ENCODE measurements at places on chromosomes 2 and 18.

DNA sequence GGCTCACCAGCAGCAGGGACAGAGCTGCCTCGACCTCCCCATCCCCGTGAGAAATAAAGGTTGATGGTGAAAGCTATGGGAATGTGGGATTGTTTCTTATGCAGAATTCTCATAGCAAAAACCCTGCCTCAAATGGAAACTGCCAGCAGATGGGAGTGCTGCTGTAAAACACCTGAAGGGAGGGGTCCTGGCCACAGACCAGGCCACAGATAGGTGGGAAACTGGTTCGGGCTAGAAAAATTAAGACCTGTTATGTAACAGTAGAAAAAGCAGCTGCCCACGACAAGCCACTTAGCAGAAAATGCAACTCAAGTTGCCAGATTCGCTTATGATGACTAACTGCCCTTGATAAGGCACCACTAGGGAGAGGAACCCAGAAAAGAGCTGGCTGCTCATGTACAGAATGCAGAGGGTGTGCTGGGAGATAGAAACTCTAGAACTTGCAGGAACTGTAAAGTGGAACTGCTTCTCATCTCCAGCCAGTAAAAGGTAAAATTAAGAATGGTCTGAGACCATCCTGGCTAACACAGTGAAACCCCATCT lies 114.5 kb upstream of the SALL3 start:
- no peak for DNase-seq

DNA sequence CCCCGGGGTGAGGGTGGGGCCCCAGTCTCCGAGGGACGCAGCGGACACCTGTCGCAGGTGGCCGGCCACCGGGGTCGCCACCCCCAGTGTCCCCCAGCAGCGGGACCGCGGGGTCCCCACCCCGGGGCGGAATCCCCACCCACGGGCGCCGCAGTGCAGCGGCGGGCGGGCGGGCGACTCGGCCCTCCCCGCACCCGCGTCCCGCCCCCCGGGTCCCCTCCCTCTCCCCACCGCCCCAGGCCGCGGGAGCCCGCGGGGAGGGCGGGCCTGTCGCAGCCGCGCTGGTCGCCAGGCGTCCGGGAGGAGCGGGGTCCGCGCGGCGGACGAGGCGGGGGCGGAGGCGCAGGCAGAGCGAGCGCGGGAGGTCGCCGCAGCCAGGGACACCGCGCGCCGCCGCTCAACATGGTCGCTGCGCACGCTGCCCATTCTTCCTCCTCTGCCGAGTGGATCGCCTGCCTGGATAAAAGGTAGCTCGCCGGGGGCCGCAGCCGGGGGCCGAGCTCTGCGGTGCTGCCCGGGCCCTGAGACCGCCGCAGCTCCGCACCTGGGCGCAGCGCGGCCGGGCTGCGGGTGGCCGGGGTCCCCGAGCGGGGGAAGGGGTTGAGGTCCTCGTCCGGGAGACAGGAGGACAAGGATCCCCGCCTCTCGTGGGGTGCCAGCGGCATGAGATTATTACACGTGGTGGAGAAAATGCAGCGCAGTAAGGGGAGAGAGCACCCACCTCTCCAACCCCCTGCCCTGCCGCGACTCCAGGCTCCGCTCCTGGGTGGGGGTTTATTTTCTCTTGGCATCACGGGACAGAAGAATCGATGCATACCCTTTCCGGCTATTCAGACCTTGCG lies at the start of gene RAPGEF4:
Gene RAPGEF4 (plus strand): TSS at position 264 of the 842 bp plus-strand sequence. CDS start 139 bp downstream, at position 403.
- no peak for DNase-seq

- peak; percentile 40 for DNase-seq
Observed at GRCh38 chr2:234335661-234336228, 161.1 kb downstream of the ARL4C start.

DNA sequence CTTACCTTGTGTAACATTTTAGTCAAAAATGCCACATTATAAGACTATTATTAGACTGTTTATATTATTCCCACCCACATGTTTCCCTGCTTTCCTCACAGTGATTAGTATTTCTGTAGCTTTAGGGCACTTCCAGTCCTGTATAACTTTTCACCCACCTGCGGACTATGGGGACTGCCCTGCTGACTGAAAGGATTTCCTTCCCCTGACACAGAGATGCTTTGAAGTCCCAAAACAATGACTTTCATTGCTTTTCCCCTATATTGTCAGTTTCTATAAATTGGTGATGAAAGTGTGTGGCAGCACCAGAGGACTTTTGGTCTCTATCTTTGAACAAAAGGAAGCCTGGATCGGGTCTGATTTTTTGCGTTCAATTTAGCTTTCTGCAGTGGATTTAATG lies 59.0 kb upstream of the OTX1 start:
- no peak for DNase-seq

DNA sequence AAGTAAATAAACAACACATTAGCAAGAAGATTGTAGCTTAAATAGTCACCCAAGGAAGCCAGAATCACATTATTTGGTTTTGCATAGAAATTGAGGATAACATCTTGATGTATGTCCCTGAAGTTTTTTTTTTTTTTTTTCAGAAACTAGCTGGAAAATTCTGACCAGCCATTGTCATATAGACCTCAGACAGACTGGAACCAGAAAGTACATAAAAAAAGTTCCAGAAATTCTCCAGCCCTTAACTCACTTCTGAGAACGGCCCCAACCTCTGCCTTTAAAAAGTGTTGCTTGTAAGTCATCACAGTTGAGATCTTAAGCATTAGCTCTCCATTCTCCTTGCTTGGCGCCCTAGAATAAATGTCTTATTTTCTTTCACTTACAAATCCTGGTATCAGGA lies 350.5 kb downstream of the CCDC85A start:
- DNase-seq, result peak; percentile 32

- DNase-seq, result no peak
Observed at GRCh38 chr2:116145031-116145430, 1669.5 kb upstream of the DDX18 start.

DNA sequence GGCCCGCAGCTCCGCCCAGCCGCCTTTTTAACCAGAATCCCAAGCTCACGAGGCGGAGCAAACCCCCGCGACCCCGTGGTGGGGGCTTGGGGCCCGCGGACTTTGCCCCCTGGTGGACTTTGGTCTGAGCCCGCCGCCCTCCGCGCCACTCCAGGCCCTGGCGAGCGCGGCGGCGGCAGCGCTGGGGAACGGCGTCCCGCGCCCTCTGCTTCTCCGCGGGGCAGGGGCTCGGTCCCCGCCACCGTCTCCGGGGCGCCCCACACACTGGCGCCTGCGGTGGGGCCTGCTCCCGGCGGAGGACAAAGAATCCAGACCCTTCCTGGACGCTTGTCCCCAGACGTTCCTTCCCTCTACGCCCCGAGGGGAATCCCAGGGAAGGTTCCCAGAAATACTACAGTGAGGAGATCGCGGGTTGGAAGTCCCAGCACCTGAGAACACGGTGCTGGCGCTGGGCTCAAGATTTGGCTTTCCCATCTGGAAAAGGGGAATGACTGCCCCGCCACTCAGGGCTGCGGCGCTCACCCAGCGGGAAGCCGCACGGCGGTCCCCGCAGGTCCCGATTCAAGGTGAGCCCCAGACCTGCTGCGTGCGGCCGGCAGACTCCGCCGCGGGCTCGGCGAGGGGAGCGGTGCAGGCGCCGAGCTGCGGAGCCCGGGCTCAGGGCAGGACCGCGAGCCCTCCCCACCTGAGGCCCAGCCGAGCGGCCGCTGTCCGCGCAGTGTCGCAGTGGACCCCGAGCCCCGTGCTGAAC lies at the start of gene HAAO:
Gene HAAO (minus strand): TSS at position 1 of the 751 bp plus-strand sequence. CDS start 47 bp downstream, outside the sequence.
- no peak for DNase-seq

- DNase-seq, result peak; percentile 91
Observed at GRCh38 chr2:33069894-33070651, 123.3 kb downstream of the LTBP1 start.

DNA sequence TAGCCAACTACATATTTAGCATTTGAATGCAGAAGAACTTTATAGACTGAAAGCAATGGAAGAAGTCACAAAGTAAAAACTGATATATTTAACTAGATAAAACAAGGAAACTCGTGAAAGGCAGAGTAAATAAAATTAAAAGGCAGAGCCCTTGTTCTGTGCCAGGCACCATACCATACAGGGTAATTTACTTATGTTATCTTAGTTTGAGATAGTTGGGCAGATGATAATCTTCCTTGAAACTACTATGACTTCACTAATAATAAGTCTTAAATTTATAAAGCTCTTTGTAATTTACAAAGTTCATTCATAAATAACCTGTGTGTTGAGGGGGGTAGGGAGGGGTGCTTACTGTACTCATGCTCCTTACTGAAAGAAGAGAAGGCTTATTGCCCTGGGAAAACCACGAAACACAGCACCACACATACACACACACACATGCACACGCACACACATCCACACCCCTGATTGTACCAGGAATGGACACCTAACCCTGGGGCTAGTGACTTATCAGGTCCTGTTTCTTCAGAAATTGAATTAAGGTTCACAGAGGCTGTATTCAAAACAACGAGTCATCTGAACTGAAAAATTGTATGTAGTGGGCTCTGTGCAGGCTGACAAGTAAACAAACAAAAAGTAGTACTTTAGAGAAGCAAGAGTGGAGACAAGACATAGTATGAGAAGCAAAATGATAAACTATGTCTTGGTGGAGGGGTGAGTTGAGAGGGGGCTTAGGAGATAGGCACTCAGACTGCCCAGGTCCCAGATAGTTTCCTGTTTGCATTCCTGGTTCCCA lies 38.1 kb downstream of the AGFG1 start:
- DNase-seq, result no peak

GRCh38 chr18:35028536-35028935 lies 12.7 kb upstream of the MAPRE2 start:
- peak; percentile 75 for DNase-seq

GRCh38 chr2:120736202-120736623 lies 545 bp downstream of the GLI2 start:
- no peak for DNase-seq

DNA sequence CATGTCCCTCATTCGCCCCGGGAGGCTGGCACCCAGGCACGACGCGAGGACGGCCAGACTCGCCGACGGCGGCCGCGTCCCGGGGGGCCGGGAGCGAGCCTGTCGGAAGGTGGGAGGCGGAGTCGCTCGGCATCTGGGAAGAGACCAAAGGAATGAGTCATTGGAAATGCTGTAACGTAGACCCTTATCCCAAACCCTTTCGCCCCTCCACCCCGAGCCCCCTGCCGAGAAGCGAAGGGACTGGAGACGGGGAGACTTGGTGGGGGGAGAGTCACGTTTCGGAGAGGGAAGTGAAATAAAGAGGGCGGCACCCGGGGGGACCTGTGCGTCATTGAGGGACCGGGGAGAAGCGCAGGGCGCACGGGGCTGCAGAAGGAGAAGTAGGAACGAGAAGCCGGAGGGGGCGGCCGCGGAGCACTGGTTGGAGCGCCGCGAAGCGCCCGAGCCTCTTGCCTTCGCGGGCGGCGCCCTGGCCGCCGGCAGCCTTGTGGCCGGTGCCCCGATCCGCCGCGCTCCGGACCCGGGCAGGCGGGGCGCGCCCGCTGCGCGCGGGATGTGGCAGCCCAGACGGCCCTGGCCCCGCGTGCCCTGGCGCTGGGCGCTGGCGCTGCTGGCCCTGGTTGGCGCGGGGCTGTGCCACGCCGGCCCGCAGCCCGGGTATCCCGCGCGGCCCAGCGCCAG lies at the start of gene EMILIN2:
Gene EMILIN2 (plus strand): TSS at position 371 of the 681 bp plus-strand sequence. CDS start 183 bp downstream, at position 554.
- DNase-seq, result peak; percentile 54

DNA sequence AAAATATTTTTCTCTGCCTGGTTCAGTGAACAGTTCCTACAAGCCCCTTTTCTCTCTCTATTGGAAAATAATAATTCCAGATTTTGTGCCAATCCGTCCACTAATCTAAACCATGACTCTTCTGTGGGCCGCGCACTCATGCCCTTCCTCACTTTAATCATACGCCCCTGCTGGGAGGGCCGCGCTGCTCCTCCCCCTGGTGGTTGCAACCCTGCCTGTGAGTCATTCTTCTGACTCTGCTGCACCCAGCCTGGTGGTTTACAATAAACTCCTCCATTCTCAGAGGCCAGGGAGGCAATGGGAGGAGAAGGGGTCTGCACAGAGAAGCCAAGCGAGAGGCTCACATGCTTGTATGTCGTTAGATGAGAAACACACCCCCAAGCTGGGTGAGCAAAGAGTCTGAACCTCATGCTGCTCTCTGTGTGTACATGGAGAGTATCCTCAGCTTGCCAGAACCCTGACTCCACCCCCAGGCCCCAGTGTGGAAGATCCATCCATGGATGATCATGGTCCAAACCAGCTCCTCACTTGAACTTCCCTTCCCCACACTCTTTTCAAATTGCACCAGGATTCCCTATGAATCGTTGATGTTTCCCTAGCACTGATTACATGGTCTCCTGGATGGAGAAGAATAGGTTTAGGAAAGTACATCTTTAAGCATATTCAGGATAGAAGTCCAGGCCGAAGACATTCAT lies 228.9 kb downstream of the ANKRD30B start:
- no peak for DNase-seq

DNA sequence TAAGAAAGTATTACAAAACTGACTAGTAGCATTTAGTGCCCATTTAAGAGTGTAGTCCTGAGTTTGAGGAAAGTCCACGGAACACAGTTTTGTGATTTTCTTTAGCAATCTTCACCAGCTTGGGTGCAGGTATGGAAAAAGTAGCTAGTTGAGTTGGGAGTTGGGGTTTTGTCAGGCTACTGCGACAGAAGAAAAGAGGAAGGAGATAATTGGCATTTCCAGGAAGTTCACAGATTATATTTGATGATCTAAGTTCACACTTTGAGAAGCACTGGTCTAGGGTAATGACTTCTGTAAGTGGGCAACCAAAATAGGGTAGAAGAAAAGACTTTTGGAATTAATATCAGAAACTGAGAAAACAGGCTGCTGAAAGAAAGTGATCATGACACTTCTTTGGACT lies 52.1 kb downstream of the VIL1 start:
- no peak for DNase-seq

- DNase-seq, result no peak
Observed at GRCh38 chr2:171592036-171592555, 69.8 kb downstream of the CYBRD1 start.

- peak; percentile 93 for DNase-seq
Observed at GRCh38 chr18:395456-396250, 104.8 kb downstream of the COLEC12 start.

All from fibroblast of skin of left quadriceps (primary cell).